Epithelial cell of esophagus (primary cell): ENCODE measurements at places on chromosomes 5 and 9.
A peak's percentile ranks its signal among the peaks of the same experiment; 100 is the strongest.

DNA sequence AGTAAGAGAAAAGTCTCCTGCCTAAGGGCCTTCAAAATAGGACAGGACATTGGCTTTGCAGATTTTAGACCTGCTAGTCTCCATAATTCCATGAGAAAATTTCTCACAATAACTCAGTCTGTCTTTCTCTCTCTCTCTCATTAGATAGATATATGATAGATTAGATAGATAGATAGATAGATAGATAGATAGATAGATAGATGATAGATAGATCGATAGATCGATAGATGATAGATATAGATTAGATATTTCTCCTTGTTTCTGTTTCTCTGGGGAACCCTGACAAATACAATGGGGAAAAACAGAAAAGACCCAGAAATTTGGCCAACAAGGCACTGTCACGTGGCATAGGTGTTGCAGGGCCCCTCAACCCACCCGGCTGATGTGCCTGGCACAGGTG lies 84.4 kb upstream of the ALDH1B1 start:
- no peak for DNase-seq

DNA sequence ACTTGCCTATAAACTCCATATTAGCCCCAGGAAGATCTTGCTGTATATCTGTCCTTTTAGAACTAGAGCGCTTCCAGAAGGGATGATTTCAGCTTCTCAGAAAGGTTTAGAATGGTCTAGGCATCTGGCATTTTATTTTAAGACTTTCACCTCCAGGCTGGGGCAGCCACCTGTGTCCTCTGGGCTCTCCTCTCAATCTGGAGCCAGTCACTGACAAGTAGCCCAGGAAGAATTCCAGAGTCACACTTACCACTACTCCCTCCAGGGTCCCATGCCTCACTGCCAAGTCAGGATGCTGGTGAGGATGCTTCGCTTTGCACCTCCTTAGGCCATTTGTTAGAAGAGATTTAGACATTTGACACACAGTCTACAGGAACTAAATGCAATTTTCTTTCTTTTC lies 20.8 kb downstream of the B4GALT1 start:
- no peak for DNase-seq

DNA sequence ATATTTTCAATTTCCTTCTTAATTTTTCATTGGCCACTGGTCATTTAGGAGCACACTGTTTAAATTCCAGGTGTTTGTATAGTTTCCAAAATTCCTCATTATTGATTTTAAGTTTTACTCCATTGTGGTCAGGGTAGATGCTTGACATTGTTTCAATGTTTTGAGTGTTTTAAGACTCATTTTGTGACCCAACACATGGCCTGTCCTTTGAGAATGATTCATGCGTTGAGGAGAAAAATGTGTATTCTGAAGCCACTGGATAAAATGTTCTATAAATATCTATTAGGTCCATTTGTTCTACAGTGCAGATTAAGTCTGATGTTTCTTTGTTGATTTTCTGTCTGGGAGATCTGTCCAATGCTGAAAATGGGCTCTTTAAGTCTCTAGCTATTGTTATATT lies 24.4 kb upstream of the FNIP1 start:
- no peak for DNase-seq

DNA sequence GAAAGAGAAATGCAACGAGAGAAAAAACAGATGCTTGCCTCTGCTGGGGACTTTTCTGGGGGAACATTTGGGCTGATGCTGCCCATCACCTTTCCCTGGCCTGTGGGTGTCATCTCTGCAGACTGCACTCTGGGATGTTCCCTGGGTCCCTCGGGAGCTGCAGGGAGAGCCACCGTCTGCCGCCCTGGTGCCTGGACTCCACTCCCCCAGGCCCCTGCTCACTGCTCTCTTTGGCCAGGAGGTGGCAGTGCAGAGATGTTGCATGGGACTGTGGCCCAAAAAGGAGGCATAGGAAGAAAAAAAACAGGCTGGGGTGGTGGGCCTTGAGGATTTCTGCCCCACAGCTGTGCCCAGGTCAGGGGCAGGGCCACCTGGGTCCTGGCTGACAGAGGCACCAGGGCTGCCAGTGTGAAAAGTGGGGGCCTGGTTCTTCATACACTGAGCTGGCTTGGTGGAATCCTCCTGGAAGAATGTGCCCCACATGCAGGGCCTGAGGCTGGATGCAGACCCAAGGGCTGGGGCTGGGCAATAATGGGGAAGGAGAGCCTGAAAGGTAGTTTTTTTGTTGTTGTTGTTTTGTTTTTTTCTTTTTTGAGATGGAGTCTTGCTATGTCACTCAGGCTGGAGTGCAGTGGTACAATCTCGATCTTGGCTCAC lies 353.6 kb downstream of the SLIT3 start:
- peak; percentile 37 for DNase-seq

GRCh38 chr5:36040651-36041536 lies 25.8 kb downstream of the UGT3A2 start:
- no peak for DNase-seq

- no peak for DNase-seq
Observed at GRCh38 chr5:119452060-119452372, 281 bp upstream of the HSD17B4 start.

- peak; percentile 2 for DNase-seq
Observed at GRCh38 chr9:89440548-89440947, 57.4 kb downstream of the SEMA4D start.

DNA sequence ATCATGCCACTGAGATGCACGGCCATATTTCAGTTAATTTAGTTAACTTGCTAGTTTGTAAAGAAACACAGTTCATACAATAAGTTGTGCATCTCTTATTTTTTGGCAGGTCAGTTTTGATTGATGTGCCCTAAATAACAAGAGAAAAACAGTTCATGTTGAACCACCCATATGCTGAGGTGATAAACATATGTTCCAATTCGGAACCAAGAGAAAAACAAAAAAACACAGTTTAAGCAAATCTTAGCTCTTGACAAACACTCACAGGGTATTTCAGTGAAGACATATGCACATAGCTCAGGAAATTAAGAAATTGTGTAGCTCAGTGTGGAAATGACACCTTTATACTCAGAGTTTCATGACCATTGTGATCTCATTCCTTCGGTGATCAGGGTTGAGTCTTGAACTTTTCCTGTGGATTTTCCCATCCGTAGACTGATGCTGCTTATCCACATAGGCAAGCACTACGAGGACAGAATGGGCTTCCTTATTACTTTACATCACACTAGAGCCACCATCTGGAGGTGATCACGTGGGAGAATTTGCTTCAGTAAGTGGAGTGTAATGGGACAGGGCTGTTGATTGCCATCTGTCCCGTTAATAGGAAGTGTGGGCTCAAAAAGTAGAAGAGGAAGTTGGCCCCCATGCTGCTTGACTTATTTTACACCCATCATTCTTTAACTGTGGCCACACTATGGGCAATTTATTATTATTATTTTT lies 773.0 kb downstream of the MTRR start:
- DNase-seq = no peak

GRCh38 chr9:21121595-21122251 lies 19.9 kb downstream of the IFNW1 start:
- DNase-seq = no peak

GRCh38 chr5:41856644-41857491 lies 13.4 kb downstream of the OXCT1 start:
- peak; percentile 77 for DNase-seq

DNA sequence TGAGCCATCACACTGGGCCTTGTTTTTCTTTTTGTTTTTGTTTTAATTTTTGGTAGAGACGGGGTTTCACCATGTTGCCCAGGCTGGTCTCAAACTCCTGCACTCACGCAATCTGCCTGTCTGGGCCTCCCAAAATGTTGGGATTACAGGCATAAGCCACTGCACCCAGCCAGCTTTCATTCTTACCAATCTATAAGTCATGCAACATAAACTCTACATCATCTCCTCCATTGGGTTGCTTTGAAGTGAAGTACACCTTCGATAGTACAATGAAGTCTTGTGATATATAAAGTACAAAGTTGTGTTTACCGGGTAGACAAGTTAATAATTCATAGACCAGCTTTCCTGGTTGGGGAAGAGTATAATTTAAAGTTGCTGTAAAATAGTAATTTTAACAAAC lies 8.8 kb upstream of the CDK7 start:
- no peak for DNase-seq

- peak; percentile 45 for DNase-seq
Observed at GRCh38 chr5:55694152-55694830, 17.8 kb downstream of the SLC38A9 start.

- DNase-seq = no peak
Observed at GRCh38 chr9:122444041-122444733, 33.5 kb downstream of the OR1J1 start.

DNA sequence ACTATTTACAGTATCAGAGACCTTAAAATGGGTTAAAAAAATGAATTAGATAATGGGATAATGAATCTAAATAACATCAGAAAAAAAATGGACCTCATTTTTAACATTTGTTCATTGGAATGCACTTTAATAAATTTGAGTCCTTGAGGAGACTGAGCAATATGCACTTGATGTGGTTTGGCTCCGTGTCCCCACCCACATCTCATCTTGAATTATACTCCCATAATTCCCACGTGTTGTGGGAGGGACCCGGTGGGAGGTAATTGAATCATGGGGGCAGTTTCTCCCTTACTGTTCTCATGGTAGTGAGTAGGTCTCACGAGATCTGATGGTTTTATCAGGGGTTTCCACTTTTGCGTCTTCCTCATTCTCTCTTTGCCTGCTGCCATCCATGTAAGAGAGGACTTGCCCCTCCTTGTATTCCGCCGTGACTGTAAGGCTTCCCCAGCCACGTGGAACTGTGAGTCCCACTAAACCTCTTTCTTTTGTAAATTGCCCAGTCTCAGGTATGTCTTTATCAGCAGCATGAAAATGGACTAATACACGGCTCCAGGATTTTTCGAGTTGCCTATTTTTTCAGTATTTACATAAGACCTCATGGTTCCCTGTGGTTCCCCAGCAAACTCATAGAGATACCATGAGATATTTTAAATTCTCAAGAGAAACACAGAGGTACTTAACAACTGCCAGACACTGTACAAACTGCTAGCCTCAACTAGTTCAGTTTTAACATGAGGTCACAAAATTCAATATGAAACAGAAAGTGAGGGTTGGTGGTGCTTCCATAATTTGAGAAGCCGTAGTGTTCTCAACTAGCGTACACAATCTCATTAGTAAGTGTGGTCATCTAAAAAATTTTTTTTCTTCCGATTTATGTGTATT lies 128.3 kb downstream of the TLE1 start:
- DNase-seq = no peak

GRCh38 chr5:159564031-159564430 lies 233.7 kb upstream of the IL12B start:
- DNase-seq = no peak

GRCh38 chr5:172762214-172763119 lies 8.5 kb downstream of the DUSP1 start:
- no peak for DNase-seq

DNA sequence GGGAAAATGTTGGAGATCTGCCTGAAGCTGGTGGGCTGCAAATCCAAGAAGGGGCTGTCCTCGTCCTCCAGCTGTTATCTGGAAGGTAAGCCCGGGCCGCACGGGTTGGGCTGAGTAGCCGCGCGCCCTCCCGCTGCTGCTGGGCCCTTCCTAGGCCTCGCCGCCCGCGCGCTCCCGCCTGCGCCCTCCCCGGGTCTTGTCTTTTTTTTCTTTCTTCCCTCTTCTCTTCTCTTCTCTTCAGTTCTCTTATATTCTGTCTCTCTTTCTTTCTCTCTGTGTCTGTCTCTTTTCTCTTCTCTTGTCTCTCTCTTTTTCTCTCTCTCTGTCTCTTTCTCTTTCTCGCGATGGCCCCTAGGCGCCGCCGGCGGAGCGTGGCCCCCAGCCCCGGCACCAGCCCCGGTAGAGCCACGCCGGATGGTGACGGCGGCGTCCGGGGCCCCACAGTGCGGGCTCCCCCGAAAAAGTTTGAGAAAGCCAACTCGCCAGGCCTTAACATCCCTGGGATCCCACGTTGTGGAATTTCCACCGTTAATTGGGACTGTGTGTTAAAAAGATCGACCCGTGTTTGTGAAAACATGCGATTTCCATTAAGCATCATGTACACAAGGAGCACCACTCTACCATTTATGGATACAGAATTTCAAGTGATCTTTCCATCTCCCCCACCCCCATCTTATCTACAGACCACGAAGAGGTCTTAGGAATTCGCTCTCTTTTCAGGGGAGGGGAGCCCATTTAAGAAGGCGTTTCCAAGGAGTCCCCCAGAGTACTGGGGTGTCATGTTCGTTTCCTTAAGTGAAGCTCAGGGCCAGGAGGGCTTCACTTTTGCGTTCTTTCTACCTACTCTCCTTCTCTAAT lies 616 bp downstream of the ABL1 start:
- DNase-seq = peak; percentile 49

GRCh38 chr9:131554843-131555351 lies 9.6 kb downstream of the PRRT1B start:
- no peak for DNase-seq

GRCh38 chr5:110925398-110925797 lies 146.1 kb upstream of the TSLP start:
- DNase-seq = peak; percentile 49

DNA sequence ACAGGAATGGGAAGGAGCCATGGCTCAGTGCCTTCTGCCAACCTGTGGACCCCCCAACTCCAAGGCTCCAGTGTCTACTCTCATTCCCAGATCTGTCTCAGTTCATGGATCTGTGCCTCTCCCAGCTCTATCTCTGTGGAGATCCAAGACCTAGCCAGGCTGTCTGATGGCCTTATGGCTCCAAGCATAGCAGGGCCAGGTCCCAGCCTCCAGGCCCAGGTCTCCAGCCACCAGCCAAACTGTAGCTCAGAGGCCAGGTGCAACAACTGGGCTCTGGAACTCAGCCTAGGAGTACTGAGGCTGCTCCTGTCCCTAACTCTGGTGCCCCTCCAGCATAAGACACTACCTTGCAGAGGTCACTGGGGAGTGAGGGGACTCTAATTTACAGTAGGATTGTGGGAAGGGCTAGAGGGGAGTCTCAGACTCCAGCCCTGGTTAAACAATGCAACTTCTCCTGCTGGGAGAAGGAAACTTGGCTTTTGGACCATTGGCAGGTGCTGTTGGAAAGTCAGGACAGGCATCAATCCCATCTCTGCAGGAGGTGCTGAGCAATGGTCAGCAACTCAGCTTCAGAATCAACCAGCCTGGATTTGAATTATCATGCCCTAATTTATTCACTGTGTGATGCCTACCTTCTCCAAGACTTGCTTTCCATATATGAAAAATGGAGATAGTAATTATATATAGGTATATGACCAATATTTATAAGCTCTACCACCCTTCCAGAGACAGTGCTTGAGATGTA lies 63.0 kb downstream of the PCDH1 start:
- no peak for DNase-seq

- DNase-seq = no peak
Observed at GRCh38 chr5:157167214-157167621, 1.2 kb upstream of the GARIN3 start.

- peak; percentile 31 for DNase-seq
Observed at GRCh38 chr5:20145240-20145639, 157.2 kb upstream of the CDH18 start.

GRCh38 chr5:7886849-7887475 lies 18.0 kb downstream of the MTRR start:
- peak; percentile 36 for DNase-seq

- DNase-seq = no peak
Observed at GRCh38 chr9:86077276-86077675, 22.1 kb downstream of the GOLM1 start.

DNA sequence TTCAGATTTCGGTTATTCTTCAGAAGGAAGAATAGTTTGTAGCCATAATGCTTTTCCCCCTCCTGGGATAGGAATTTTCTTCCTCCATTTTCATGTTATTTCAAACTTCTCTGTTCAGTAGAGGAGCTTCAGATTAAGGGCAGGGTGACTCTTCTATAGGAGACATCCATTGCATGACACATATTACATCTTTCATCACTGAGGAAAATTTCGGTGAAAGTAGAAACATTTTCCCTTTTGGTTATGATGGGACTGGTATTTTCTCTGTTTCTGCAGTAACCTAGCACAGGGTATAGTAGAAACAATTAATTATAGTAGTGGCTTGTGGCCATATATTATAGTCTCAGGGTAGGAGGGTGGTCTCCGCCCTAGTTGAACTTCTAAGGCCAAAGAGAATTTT lies 1.1 kb downstream of the IPO11 start:
- DNase-seq = no peak
